ENCODE measurements at places on chromosomes 1 and 21.

DNA sequence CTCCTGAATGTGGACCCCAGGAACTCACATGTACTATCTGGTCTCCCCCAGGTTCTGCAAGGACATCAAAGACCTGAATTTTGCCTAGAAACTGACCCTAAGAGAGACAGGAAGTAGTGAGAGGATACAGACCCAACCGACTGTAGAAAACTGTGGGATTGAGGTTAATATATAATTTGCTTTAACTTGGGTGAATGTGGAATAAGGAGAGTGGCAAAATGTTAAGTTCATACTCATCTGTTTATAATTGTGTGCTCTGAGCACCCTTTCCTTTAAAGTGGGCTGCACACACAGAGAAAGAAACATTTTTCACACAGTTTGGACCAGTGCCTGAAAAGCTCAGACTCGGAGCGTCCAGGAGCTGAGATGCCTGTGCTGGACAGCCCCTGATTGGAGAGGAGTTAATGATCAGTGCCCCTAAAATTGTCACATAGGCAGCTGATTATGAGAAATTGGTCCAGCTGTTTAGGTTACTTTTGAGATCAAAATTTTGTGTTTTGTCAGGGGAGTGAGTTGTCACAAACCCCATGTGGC, 37.2 kb downstream of the ROR1 start:
- DNase-seq = no peak

DNA sequence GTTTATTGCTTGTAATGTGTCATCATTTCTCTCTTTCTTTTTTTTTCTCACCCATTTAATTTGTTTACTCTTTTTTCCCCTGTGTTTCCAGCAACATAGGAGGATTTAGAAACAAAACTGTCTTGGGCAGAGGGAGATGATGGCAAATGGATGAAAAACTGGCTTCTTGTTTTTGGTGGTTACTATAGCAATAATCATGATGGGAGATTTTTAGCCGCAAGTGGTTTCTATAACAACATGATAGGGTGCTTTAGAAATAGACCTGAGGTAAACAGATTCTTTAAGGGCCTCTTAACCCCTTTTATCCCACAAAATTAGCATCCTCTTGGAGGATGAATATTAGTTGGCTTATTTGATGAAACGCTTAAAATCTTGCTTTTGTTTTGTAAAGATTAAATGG, 51.6 kb downstream of the CRB1 start:
- no peak for DNase-seq

GRCh38 chr1:176976225-176976624, 188.3 kb downstream of the ASTN1 start:
- DNase-seq = no peak

- DNase-seq = no peak
Observed at GRCh38 chr1:32055416-32055815, 17.3 kb upstream of the TMEM39B start.

DNA sequence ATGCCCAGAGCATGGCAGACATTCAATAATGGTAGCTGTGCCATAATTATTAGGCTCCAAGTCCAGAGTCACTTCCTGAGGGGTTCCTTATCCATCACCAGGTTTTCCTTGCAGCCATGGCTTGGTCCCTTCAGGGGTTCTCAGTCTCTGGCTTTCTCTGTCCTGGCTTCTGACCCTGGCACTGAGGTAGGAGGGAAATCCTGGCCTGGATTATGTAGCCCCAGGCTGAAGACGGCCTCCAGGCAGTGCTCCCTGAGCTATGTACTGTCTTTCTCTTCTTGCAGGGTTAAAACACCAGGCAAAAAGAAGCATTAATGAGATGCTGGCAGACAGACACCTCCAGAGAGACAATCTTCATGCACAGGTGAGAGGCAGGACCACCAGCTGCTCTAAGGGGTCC, 9.5 kb upstream of the PADI3 start:
- peak; percentile 4 for DNase-seq

DNA sequence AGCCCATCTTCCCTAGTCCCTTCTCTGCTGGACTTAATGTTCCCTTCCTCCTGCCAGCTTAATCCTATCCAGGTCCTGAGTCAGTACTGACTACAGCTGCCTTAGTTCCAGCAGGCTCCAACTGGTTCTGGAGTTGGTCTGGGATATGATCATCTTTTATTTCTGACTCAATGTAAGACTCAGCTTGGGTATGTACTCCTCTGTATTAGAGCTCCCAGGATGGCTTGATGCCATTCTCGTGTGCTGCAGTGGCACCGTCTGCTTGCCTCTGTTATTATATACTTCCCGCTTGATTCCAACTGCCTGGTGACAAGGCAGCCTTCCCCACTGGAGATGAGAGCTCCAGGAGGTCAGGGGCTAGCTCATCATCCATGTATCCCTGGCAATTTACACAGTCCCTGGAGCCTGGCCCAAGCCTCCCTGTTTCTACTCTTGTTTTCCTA, 164.4 kb upstream of the DPT start:
- DNase-seq = no peak

- no peak for DNase-seq
Observed at GRCh38 chr1:230682882-230683610, 30.9 kb downstream of the AGT start.

- no peak for DNase-seq
Observed at GRCh38 chr1:20248971-20249612, 41.6 kb upstream of the VWA5B1 start.

DNA sequence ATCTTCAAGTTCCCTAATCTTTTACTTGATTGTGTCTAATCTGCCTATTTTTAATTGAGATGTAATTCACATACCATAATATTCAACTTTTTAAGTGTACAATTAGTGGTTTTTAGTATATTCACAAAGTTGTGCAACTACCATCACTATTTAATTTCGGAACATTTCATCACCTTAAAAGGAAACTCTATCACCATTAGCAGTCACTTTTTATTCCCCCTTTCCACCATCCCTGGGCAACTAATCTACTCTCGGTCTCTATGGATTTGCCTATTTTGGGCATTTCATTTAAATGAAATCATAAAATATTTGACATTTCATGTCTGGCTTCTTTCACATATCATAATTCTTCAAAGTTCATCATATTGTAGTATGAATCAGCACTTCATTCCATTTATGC, 30.6 kb upstream of the HYI start:
- no peak for DNase-seq

- DNase-seq = peak; percentile 57
Observed at GRCh38 chr1:25904943-25905679, 1.1 kb downstream of the STMN1 start.

- DNase-seq = no peak
Observed at GRCh38 chr1:35406103-35406502, 137.6 kb downstream of the ZMYM4 start.

GRCh38 chr21:17466166-17466565, 46.7 kb upstream of the CXADR start:
- no peak for DNase-seq

DNA sequence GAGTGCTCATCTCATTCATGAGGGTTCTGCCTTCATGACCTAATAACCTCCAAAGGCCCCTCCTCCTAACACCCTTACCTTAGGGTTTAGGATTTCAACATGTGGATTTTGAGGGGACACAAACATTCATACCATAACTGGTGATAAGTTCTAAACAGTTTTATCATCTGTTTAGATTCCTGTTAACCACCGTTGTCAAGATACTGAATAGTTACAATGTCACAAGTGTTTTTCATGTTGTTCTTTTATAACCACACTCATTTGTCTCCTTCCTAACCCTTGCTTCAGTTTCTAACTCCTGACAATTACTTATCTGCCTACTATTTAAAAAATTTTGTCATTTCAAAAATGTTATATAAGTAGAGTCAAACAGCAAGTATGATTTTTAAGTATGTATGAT, 86.0 kb downstream of the NCAM2 start:
- DNase-seq = no peak

DNA sequence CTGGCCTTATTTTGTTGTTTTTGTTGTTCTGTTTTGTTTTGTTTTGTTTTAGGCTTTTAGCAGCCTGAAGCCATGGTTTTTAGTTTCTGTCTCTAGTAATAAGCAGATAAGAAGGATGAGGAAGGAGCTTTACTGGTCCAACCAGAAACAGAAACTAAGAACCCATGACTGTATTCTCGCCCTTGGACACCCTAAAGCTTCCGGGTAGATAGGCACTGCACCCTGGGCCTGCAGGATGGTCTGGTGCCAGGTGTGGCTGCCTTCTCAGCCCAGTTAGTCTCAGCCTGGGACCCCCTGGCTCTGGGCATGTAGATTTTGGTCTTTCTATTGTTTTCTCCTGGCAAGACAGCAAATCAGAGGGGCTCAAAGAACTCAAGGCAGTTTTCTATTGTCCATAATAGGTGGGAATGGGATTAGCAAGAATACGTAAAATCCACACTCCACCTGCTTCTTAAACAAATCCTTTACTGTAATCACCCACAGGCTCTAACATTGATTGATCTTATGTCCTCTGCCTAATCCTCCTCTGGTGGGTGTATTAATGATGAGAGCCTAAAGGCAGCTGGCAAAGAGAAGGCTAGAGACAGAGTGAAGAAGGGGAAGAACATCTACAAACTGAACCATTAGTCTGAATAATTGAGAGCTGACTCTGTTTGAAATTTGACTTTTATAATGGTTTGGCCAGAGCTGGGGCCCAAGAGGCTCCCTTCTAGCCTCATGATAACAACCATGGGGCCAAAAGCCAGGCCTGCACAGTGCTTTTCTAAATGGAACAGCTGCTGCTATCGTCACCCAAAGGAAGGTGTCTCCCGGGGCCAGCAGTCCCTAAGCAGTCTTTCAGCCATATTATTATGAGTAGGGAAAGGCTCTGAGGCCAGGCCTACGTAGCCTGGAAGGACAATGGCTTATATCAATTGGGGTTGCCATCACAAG, 106.8 kb upstream of the ATP1A1 start:
- no peak for DNase-seq

GRCh38 chr1:199780948-199781670, 246.4 kb upstream of the NR5A2 start:
- no peak for DNase-seq

DNA sequence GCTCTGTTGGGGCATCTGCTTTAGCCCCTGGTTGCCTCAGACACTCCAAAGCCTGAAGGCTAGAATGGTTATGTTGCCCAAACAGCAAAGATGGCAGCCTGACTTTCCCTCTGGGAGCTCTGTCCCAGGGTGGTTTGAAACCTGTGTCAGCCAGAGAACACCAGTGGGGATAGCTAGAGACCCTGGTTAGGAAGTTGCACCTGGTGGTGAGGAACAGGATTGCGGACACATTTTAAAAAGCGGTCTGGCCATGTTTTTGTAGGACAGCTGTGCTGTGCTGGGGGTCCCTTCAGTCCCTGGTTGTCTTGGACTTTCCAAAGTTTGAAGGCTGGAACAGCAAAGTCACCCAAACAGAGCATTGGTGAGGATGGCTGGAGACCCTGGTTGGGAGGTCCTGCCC, 87.8 kb downstream of the DNM3 start:
- DNase-seq = no peak

- no peak for DNase-seq
Observed at GRCh38 chr1:161114556-161114955, 3.3 kb downstream of the PFDN2 start.

DNA sequence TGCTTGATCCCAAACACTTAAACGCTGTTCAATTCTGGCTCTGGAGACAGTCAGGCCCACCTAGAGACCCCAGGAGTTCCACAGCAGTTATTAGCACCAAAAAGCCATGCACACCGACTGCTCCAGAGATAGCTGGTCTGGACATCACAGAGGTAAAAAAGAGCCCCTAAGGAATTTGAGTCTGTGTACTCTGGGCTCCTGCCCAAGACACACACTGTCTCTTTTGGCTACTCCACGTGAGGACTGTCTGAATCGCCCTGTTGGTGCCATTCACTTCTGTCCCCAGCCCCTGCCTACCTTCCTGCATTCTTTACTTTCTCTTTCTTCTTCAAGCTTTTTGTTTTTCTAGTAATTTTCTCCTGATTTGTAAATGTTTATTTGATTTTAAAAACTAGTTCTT, 197.4 kb downstream of the ADGRL2 start:
- DNase-seq = no peak

Data from NCI-H2081 treated with DMSO at 0.1 percent for 48 hours (cell line).